Stimulated activated CD4-positive, alpha-beta T cell treated with anti-CD3 and anti-CD28 coated beads, Interleukin-12 subunit alpha, Interleukin-12 subunit beta, amount 100 ng/mL, for 24 hours (primary cell): ENCODE measurements at places on chromosomes 16 and 17.

- no peak for DNase-seq
These were observed 20.4 kb downstream of the ZNF213 start for GRCh38 chr16:3155181-3155580.

- no peak for DNase-seq
These were observed 49.2 kb downstream of the CUEDC1 start for GRCh38 chr17:57905875-57906455.

- no peak for DNase-seq
These were observed 24.8 kb upstream of the SEC14L1 start for GRCh38 chr17:77115947-77116346.

DNA sequence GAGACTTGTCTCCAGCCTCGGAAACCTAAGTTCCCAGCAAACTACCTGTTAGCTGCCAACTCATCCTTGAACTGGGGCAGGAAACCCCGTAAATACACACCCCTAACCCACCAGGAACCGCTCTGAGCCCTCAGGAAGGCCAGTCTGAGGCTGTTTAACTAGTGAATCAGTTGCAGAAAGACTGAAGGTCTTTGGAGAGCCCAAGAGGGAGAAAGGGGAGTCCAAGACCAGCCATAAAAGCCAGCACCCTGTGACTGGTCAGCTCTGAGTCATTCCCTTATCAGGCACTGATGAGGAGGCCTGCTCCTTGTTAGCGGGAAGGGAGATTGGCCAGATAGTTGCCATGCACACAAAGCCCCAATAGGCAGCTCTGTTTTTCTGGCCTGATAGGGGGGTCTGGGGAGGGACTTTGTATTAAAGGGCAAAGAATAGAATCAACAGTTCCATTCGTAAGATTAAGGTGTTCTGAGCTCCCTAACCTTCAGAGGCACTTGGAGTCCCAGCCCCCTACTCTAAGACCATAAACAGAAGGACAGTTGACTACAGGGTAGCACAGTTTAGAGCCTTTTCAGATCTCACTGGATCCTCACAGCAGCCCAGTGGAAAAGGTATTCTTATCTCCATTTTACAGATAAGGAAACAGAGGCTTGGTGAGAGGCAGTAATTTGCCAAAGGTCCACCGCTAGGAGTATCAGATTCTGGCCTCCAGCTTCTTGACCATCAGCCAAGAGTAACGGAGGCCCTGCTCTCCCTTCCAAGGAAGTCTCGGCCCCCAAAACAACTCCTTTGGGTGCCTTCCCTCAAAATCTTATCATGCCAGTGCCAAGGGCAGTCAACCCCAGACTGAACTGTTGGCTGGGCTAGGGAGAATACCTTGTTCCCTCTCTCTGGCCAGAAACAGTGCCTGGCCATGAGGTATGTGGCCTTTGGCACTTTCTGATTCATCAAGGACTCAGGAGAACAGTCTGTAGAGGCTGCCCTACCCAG is 2.2 kb upstream of the KRT19 start:
- DNase-seq = no peak
